ENCODE measurements at places on chromosomes 6 and 20.

- DNase-seq: no peak
Measured at GRCh38 chr6:167396068-167396658, 71.3 kb downstream of the TTLL2 start.

DNA sequence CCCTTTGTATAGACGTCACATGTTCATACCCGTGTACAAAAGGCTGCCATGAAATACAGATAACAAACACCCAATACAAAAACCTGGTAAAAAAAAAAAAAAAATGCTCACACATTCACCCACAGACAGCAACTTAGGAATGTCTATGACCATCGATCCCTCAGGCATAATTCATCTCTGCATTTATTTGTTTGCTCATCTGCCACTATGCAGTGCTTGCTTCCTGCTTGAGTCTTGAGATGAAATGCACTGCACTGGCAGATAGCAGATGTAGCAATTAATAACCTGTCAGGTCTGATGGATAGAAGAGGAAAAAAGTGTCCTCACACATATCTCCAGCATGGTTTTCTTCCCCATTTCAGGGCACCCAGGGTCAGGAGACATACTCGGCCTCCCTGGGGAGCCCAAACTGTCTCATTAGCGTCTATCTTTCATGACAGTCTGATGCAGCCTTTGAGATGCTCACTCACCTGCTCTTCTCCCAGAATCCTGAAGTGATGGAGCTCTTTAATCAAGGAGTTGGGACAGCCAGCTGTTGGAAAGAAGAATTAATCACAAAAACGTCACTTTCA lies 295.1 kb upstream of the AGPAT4 start:
- no peak for DNase-seq

- no peak for DNase-seq
Measured at GRCh38 chr6:27980111-27980510, 23.1 kb downstream of the OR2B6 start.

DNA sequence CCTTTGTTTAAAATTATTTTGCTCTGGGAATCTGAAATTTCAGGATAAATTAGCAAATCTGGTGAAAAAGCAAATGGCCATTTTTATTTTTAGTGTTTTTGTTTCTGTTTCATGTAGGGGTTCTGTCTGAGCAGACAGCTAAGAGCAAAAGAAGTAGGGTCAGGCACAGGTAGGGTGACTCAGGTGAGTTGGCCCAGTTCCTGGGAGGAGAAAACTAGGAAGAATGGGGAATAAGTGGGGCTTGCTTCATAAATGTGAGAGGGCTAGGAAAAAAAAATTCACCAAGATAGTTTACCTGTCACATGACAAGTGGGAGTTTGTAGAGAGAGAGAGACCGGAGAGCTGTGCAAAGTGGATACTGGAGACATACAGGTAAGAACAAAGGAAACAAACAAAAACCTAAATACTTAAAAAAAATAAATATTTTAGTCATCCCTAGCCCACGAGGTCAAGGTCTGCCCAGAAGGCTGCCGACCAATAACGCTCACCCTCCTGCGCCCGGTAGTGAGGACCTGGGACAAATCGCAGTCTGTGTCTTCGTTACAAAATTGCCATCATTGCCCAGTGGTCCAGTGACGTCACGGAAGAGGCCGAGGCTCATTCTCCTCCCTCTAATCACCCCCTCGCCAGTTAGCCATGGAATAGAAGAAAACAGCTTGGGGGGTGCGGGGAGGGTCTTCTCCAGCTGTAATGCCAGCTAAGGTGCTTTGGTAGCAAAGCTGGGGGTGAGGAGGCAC lies 2.3 kb downstream of the THBD start:
- no peak for DNase-seq

GRCh38 chr6:84033523-84034451 lies at the start of gene MRAP2:
Gene MRAP2 (plus strand): TSS chr6:84033772. CDS start chr6:84055319, 21,547 bp downstream.
- no peak for DNase-seq

GRCh38 chr6:106167096-106167814 lies 81.1 kb downstream of the PRDM1 start:
- no peak for DNase-seq

DNA sequence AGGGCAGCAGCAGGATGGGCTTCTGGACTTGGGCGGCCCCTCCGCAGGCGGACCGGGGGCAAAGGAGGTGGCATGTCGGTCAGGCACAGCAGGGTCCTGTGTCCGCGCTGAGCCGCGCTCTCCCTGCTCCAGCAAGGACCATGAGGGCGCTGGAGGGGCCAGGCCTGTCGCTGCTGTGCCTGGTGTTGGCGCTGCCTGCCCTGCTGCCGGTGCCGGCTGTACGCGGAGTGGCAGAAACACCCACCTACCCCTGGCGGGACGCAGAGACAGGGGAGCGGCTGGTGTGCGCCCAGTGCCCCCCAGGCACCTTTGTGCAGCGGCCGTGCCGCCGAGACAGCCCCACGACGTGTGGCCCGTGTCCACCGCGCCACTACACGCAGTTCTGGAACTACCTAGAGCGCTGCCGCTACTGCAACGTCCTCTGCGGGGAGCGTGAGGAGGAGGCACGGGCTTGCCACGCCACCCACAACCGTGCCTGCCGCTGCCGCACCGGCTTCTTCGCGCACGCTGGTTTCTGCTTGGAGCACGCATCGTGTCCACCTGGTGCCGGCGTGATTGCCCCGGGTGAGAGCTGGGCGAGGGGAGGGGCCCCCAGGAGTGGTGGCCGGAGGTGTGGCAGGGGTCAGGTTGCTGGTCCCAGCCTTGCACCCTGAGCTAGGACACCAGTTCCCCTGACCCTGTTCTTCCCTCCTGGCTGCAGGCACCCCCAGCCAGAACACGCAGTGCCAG lies at the start of gene TNFRSF6B:
TSS of gene TNFRSF6B (plus strand) at position 25 of the 729 bp plus-strand sequence. CDS start at position 141, 116 bp downstream.
- DNase-seq: no peak
